ENCODE measurements at places on chromosomes 2 and 18.

GRCh38 chr2:202545523-202545922 is 89.2 kb upstream of the FAM117B start:
- H3K27me3 ChIP-seq, result no peaks in the 10 kb centered on the region
- H3K27ac ChIP-seq, result no peak overlapping the region
- no peaks in the 10 kb centered on the region for H3K36me3 ChIP-seq
- no peaks in the 10 kb centered on the region for H3K4me1 ChIP-seq
- H3K4me3 ChIP-seq, result no peak overlapping the region

DNA sequence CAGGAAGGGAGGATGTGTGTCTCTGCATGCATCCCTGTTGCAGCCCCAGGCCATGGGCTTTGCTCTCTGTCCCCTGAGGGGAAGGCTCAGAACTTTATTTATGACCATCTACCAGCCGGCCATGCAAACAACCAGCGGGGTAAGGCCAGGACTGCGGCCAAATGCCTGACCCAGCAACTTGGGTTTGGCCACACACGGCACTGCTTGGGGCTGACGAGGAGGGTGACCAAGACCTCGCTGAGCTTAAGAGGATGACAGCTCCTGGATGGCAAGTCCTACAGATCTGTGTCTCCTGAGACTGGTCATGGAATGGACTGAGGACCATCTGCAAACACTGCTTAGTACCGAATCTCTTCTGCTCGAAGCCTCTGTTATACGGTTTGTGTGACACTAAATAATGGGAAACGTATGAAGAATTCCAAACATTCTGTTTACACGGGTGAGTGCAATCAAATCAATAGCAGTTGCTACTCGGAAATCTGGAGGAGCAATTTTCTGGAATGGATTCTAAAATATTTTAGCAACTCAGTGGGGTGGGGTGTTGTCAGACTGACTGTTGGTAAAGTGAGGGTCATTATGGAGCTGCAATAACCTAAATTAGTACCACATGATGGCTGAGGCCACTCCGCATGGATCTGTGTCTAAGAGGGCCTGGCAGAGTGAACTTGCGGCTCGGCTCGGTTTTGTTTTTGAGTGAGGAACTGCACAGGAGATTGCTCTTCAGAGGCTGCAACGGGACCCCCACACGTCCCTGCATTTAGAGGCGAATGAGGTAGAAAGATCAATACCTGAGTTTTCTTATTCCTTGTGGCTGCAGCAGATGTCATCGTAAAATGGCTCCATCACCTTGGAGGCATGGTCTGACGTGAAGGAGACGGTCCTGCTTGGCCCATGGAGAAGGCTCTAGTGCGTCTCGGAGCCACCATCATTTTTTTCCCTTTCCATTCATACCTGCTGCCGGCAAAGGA is 26.6 kb downstream of the TMEM18 start:
- H3K27me3 ChIP-seq, result peaks cover 4% of the 10 kb centered on the region
- H3K4me1 ChIP-seq, result no peaks in the 10 kb centered on the region
- no peak overlapping the region for H3K4me3 ChIP-seq
- H3K27ac ChIP-seq, result no peak overlapping the region

DNA sequence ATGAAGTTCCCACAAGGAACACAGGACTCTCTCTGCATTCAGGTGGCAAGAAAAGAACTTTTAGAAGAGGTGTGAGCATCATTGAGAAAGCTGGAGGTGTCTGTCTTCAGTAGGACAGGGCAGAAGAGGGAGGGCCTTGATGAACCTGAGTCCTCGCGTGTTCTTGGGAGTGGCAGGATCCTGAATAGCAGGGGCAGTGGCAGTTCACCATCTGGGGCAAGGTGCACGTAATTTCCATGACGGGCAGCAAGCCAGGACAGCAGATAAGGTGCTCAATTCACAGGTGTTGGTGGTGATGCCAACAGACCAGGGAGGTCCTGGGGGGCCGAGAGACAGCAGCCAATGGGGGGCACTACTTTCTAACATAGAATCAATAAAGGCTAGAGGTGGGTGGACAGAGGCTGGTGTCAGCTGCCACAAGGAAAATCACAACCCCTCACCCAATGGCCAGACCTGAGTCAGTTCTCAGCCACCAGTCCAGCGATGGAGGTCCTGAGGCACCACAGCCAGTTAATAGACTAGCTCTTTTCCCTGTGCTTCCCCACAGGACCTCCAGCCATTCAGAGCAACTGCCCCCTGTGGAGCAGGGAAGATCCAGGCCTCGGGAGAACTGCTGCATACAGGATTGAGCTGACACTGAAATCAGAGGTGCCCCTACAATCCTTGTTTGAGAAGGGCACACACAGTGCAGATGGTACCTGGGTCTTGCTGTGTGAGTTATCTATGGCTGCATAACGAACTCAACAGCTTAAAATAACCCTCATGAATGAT is 10.9 kb upstream of the HDAC4 start:
- H3K4me1 ChIP-seq, result no peaks in the 10 kb centered on the region
- H3K27me3 ChIP-seq, result no peaks in the 10 kb centered on the region
- no peak overlapping the region for H3K27ac ChIP-seq
- no peak overlapping the region for H3K4me3 ChIP-seq

- peaks cover 8% of the 10 kb centered on the region for H3K4me1 ChIP-seq
- H3K4me3 ChIP-seq, result no peak overlapping the region
- H3K27ac ChIP-seq, result no peak overlapping the region
- H3K27me3 ChIP-seq, result no peaks in the 10 kb centered on the region
- DNase-seq, result no peak
- no peaks in the 10 kb centered on the region for H3K36me3 ChIP-seq
Observed at GRCh38 chr2:108219688-108220087, 20.1 kb upstream of the SULT1C3 start.

DNA sequence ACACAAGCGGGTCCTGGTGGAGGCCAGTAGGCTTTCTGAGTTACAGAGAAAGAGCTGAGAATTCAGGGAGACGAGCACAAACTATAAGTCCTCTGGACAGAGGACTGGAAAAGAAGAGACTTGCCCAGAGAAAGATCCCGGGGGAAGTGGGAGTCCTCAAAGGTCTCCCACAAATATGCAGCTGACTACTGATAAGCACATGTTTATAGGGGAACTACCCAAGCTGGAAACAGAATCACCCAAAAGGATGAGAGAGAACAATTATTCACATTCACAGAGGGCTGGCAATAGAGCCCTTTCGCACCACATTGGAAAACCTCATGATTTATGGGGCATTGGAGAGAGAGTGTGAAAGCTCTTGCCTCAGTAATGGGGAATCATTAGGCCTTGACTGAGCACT is 337.6 kb downstream of the IRS1 start:
- H3K36me3 ChIP-seq, result 0 out of 2 replicates have a peak, but pooled peaks cover 8% of the 10 kb centered on the region
- DNase-seq, result no peak
- H3K4me3 ChIP-seq, result no peak overlapping the region
- peaks cover 8% of the 10 kb centered on the region for H3K4me1 ChIP-seq
- H3K27me3 ChIP-seq, result no peaks in the 10 kb centered on the region
- H3K27ac ChIP-seq, result no peak overlapping the region

DNA sequence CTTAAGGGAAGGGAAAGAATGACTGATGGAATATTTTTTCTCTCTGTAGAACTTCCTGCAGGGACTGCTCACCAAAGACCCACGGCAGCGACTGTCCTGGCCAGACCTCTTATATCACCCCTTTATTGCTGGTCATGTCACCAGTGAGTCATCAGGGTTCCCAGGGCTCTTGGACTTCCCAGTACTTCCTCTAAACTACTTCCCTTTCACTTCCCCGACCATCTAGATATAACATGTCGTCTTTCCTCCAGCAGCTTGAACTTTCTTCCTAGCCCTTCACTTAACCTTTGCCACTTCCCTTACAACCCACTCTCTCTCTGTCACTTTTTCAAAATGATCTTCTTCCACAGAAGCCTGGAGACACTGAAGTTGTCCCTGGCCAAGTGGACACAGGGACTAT is 7.2 kb downstream of the STK36 start:
- peaks cover 9% of the 10 kb centered on the region for H3K36me3 ChIP-seq
- no peaks in the 10 kb centered on the region for H3K27me3 ChIP-seq
- H3K4me3 ChIP-seq, result no peak overlapping the region
- no peak for DNase-seq
- H3K4me1 ChIP-seq, result peaks cover 4% of the 10 kb centered on the region
- no peak overlapping the region for H3K27ac ChIP-seq

DNA sequence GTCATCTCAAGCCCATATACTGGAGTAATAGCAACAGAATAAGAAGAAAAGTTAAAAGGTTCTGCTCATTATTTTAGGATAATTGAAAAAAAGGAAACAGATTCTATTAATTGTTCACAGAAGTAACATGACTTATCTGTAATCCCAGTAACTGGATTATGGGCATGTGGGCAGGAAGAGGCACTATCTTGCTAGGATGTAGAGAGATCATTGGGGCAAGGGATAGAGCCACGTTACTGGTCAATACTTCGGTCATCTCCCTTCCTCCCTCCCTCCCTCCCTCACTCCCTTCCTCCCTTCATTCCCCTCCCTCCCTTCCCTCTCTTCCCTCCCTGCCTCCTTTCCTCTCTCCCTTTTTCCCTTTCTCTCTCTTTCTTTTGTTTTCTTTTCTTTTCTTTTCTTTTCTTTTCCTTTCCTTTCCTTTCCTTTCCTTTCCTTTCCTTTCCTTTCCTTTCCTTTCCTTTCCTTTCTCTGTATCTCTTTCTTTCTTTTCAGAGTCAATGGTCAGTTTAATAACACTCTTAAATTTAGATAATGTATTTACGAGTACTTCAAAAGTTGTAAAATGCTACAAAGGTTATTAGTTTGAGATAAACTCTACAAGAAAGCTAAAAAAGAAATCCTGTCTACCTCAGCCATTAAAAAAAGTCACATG is 82.8 kb downstream of the FHOD3 start:
- no peak overlapping the region for H3K27ac ChIP-seq
- H3K4me3 ChIP-seq, result no peak overlapping the region

DNA sequence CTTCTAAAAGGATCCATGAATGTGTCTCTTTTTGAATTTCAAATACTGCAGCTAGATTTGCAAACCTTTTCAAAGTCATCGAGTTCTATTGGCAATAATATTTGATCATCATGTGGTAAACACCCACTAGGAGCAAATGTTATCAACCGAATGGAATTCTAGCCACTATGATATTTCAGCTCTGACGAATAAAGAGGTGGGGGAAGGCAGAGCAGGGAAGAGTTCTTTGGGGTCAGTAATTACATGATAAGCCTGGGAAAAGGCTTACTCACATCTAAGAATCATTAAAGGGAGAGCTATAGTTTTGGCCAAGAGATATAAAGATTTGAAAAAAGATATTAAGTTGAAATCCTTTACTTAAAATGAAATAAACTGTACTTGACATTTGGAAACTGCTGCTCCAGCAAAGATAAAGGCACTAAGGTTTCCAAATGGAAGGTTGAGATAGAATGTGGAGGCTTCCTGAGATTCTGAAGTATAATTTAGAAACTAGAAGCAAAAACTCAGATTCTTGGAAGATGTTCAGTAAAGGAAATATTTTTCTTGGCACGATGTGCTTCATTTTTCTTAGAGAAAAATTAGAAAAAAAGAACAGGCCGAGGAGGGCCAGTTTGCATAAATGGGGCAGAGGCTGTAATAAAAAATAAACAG is 104.7 kb upstream of the ARHGAP28 start:
- no peak overlapping the region for H3K27ac ChIP-seq
- H3K4me3 ChIP-seq, result no peak overlapping the region
- H3K4me1 ChIP-seq, result no peaks in the 10 kb centered on the region
- H3K36me3 ChIP-seq, result no peaks in the 10 kb centered on the region
- DNase-seq, result no peak
- no peaks in the 10 kb centered on the region for H3K27me3 ChIP-seq

DNA sequence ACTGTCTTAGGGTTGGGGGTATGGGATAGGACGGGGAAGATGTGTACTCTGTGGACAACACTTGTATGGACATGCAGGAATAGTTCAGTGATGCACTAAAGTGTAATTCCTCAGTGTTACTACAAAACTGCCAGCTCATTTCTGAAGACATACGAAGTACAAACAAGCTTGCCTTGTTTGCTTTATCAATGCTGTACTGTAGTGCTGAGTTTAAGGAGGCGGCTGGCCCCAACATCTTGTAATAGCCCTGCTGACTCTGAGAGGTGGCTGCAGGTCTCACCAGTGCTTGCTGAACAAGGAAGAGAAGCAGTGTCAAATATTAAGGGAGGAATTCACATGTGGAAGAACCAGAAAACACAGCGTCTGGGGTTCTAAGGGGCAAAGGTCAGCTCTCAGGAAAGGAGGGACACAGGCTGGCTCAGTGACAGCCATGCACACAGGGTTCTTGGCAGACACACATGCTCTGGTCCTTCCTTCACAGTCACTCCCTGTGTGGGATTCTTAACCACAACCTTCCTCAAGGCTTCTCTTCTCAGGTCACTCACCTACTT is 39.8 kb upstream of the EVA1A start:
- peaks cover 7% of the 10 kb centered on the region for H3K4me1 ChIP-seq
- H3K27me3 ChIP-seq, result 0 out of 2 replicates have a peak, but pooled peaks cover 3% of the 10 kb centered on the region
- no peak overlapping the region for H3K27ac ChIP-seq
- DNase-seq, result no peak

GRCh38 chr2:215355801-215356200 is 43.9 kb downstream of the ATIC start:
- no peaks in the 10 kb centered on the region for H3K4me1 ChIP-seq
- H3K36me3 ChIP-seq, result no peaks in the 10 kb centered on the region
- no peak for DNase-seq
- H3K27me3 ChIP-seq, result no peaks in the 10 kb centered on the region

DNA sequence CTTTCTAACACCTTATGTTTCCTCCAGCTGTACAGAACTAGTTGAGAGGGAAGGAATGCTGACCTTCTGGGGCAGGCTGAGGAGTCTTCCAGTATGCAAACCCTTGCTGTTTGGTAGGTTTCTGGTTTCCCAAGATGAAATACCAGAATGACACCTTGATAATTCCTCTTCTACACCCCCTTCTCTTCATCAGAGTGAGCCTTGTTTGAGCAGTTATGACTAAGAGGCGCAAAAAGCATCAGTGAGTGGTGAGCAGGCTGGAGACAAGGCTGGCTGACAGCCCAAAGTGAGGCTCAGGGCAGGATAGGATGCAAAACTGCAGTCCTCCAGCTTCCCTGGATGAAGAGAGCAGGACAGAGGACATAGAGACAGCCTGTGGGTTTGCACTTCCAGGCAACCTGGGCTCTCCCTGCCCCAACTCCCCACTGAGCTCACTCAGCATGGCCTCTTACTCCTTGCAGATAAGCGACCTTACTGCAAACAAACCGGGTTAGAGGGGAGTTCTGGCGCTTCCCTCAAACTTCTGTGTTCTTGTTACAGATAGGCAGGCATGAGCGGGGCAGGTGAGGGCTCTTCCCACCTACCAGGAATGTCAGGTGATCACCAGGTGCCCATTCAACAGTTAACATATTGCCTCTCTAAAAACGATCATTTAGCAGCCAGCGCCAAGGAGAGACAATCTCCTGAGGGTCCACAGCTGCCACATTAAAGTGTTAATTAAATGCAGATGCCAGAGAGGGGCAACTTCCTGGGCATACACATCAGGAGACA is 5.4 kb downstream of the MPPE1 start:
- H3K27ac ChIP-seq, result no peak overlapping the region
- no peaks in the 10 kb centered on the region for H3K27me3 ChIP-seq
- H3K36me3 ChIP-seq, result no peaks in the 10 kb centered on the region
- H3K4me1 ChIP-seq, result peaks cover 5% of the 10 kb centered on the region
- no peak for DNase-seq

- no peaks in the 10 kb centered on the region for H3K36me3 ChIP-seq
- 0 out of 2 replicates have a peak, but pooled peaks cover 4% of the 10 kb centered on the region for H3K27me3 ChIP-seq
- H3K4me3 ChIP-seq, result no peak overlapping the region
- H3K27ac ChIP-seq, result no peak overlapping the region
Observed at GRCh38 chr2:106596844-106597243, 109.7 kb downstream of the CD8B2 start.
